ENCODE measurements at places on chromosomes 4 and X. TPM values are rescaled to one million over a fixed set of nuclear protein-coding genes. Genes with fewer than 3 reads are reported as not detected.

Gene TMPRSS11F
- not detected for total RNA-seq

Gene ZCCHC12
- 0.19 TPM for total RNA-seq

Gene CFI
- total RNA-seq: 0.19 TPM

Gene SORBS2
- 47.7 TPM for total RNA-seq

Gene TLR7
- 0.63 TPM for total RNA-seq

Gene LEF1
- total RNA-seq: 19.3 TPM

Gene ARSJ
- 7.3 TPM for total RNA-seq

Gene RPA4
- total RNA-seq: 0.75 TPM

Gene ERVMER34-1
- total RNA-seq: 85.6 TPM

Gene ENPEP
- total RNA-seq: 4.7 TPM

Gene ZNF718
- 13.2 TPM for total RNA-seq

Gene GPR143
- 4.6 TPM for total RNA-seq

Gene RNF128
- 42.4 TPM for total RNA-seq

Gene CYTL1
- total RNA-seq: not detected

Gene AR
- 0.86 TPM for total RNA-seq

Gene SOD3
- total RNA-seq: 3.8 TPM

Gene FGD1
- total RNA-seq: 4.1 TPM

Gene PABPC4L
- total RNA-seq: not detected

Gene MAGEA9B
- not detected for total RNA-seq

Gene AREG
- total RNA-seq: 146 TPM

Gene FGG
- total RNA-seq: 121 TPM

Gene HSD17B13
- total RNA-seq: 0.14 TPM

Gene FGFBP1
- total RNA-seq: 0.88 TPM

Gene GDPD2
- 1.9 TPM for total RNA-seq

Gene SYTL5
- 8.8 TPM for total RNA-seq

Gene SCML2
- 13.8 TPM for total RNA-seq

Gene TRO
- not detected for total RNA-seq

Gene NIPAL1
- total RNA-seq: 18.1 TPM

Data from Caco-2 (cell line).